Stimulated activated CD4-positive, alpha-beta T cell treated with anti-CD3 and anti-CD28 coated beads, Interleukin-2, amount 100 ng/mL, for 24 hours (primary cell): ENCODE measurements at places on chromosomes 7 and 10.

DNA sequence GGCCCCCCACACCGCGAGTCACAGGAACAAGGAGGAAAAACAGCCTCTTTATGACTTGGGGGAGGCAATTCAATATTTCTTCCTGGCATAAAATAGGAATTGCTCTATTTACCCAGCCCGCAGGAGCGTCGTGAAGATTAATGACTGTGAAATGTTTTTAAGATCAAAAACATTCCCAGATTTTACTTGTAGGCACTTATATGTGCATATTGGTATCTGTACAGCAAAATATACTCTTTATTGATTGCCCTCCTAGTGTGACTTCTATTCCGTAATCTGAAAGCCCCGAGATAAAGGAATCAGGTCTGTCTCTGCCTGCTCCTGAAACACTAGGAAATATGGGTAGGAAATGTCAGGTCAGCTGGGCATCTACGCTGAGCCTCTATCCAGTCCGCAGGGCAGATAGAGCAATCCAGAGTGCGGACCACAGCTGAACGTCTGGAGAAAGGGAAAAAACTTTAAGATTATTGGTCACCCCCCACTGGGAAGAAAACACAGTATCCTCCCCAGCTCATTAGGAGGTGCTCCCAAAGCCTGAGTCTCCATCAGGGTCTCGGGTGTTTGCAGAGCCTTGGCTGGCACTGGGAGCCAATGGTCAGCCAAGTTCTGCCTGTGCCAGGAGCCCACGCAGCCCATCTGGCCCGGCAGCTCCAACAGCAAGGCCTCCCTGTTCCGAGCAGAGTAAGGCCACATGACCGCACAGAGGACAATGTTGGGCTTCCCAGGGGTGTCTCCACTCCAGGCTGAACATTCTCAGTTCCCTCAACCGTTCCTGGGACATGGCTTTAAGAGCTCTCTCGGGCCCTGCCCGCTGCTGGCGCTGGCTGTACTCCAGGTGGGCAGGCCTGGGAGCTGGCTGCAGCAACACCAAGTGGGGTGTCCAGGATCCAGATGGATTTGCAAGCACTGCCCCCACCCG lies 7.7 kb downstream of the CTBP2 start:
- DNase-seq = no peak

DNA sequence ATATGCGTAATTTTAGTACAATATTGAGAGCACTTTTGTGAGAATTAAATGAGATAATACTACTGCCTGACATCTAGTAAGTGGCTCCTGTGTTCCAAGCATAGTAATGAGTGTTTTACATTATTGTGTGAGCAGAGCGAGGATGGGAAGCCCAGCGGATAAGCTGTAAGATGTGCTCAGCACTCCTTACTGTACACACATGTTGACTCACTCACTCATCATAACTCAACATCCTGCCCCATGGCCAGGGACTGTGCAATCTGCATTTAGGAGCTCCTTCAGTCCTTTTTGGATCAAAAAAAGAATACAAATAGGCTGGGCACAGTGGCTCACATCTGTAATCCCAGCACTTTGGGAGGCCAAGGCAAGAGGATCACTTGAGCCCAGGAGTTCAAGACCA lies 72.9 kb upstream of the NEBL start:
- DNase-seq = no peak

GRCh38 chr7:127320974-127321373 lies 68.2 kb upstream of the GRM8 start:
- no peak for DNase-seq

DNA sequence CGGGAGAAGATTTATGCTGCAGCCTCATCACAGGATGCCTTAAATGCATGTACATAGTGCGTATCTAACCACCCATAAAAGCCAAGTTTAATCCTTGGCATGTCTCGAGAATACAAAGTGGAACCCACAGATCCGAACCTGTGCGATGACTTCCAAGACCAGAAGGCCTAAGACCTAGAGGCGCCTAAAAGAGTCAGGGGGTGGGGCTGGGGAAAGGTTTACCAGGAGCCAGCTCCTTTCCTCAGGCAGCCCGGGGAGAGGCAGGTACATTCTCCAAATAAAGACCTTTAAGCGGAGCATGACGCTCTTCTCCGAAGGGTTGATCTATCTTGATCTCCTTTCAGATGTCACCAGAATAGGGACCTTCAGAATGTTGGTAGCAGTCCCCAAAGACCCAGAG lies 9.7 kb downstream of the SP8 start:
- no peak for DNase-seq
